ENCODE measurements at places on chromosomes 5 and 9.

- no peak for DNase-seq
These were observed 62.8 kb downstream of the HMCN2 start for GRCh38 chr9:130328349-130328801.

GRCh38 chr5:79408028-79408427, 105.9 kb downstream of the HOMER1 start:
- no peak for DNase-seq

DNA sequence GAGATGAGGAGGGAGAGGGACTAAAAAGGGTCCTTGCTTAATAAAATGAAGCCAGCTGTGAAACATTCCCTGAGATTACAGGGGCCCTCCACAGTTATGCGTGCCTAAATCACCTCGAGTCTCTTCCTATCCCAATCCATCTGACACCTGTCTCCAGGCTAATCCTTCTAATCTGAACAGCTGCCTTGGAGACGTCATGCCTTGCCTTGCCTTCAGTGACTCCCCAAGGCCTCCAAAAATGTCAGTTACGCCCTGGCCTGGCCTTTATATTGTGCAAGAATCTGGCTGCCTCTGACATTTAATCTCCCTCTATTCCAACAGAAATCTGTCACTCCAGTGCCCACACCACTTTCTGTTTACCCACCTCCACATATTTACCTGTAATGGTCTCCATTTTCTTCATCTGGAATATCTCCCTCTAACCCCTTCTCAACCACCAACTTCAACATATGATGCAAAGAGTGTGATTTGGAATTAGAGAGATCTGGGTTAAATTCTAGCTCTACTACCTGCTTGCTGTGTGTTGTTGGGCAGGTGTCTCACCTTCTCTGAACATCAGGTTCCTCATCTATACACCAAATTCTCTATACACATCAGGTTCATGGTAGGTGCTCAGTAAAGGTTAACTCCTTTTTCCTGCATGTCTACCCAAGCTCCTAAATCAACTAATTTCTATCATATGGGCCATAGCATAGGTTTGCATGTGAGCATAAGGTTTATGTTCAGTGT, 57.9 kb downstream of the PTCD2 start:
- DNase-seq: no peak

DNA sequence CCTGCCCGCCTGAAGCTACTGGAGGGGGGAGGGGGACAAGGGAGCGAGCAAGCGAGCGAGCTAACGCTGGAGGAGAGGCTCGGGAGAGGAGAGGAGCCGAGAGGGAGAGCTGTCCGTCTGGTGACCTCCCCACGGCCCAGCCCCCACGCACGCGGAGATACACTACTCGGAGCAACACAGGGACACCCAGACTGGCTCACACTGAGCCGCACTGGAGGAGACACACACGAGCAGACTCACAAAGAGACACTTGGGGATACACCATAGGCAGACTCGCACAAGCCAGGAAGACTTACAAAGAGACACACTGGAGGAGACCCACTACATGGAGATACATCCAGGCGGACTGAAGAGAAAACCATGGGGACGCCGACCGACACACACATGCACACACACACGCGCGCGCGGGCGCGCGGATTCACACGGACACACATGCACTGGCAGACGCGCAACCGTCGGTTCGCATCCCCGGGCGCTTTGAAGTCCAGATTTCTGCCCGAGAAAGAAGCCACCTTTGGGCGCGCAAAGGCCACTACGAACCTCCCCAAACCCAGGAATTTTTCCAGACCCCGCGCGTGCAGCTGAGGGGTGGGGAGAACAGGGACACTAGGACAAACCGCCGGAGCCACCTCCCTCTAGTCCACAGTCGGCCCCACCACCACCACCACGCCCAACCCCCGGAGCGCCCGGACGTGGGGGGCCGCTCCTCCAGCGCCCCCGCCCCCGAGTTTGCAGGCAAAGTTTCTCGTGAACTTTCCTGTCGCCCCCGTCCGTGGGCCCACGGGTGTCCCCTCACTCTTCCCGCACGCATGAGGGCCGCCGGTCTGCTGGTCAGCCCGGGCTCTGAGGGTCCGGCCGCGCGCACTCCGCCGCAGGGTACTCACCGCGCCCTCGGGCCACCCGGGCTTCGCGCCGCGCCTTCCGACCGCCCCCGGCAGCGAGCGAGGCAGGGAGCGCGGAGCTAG, 571 bp downstream of the CNTFR start:
- no peak for DNase-seq

DNA sequence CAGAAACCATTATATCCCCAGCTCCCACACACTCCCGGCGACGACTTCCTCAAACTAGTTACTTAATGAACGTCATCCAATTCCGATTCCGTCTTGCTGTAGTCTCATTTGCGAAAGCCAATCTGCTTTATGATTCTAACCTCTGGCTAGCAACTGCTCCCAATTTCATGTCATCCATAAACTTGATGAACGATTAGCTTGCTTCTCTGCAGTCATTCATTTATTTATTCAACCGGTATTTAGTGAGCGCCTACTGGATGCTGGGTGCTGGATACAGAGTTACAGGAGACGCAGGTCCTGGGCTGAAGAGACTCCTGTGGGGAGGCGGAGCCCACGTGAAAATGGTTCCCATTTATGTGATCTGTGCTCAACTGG, 46.2 kb downstream of the TSPAN17 start:
- DNase-seq: no peak

GRCh38 chr9:68497629-68498028, 43.1 kb downstream of the TMEM252 start:
- no peak for DNase-seq

GRCh38 chr5:176596689-176597416, 13.1 kb downstream of the GPRIN1 start:
- peak; percentile 40 for DNase-seq

GRCh38 chr9:5630081-5630507, 1.2 kb downstream of the RIC1 start:
- peak; percentile 58 for DNase-seq
